Stimulated activated CD4-positive, alpha-beta T cell treated with anti-CD3 and anti-CD28 coated beads, Interleukin-4, amount 100 ng/mL, for 1 hour (primary cell): ENCODE measurements at places on chromosomes 6 and 20.

DNA sequence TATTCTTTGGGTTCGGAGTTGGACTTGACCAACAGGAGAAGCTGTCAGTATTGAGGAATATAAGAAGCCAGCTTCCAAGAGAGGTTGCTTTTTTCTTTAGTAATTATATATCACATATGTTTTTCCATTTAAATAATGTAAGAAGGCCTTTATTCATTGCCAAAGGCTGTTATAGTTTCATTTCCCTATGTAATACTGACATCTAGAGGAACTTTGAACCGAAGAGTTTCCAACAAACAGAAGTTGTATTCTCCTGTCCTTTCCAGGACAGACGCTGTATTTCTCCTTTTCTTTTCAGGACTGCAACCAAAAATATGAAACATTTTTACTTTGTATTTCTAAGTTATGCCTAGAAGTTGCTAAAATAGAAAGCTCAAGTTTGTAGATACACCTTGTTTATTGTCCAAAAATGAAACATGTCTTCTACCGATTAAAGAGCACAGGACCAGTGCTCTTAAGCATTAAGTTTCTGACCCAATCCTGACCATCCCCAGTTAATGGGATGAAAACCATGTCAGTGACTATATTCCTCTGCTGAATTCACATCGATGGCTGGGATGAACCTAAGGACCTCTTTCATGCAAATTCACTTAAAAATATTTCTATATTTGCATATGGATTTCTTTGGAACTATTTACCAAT is 55.1 kb downstream of the MYLK4 start:
- no peak for DNase-seq

DNA sequence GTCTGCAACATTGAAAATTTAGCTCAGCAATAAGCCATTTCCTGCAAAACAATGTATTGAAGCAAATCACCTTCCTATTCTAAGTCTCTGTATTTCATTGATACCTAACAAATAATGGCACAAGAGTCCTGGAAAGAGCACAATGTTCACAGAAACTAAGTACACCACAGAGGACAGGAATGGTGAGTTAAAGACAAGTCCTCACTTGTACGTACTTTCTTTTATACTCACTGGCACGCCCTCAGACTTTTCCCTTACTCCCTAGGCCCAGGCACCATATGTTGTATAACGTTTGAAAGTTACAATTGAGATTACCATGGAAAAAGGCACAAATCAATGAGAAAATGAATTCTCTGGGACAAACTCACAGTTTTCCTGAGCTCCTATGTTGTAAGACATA is 683.0 kb upstream of the MANEA start:
- DNase-seq: no peak

DNA sequence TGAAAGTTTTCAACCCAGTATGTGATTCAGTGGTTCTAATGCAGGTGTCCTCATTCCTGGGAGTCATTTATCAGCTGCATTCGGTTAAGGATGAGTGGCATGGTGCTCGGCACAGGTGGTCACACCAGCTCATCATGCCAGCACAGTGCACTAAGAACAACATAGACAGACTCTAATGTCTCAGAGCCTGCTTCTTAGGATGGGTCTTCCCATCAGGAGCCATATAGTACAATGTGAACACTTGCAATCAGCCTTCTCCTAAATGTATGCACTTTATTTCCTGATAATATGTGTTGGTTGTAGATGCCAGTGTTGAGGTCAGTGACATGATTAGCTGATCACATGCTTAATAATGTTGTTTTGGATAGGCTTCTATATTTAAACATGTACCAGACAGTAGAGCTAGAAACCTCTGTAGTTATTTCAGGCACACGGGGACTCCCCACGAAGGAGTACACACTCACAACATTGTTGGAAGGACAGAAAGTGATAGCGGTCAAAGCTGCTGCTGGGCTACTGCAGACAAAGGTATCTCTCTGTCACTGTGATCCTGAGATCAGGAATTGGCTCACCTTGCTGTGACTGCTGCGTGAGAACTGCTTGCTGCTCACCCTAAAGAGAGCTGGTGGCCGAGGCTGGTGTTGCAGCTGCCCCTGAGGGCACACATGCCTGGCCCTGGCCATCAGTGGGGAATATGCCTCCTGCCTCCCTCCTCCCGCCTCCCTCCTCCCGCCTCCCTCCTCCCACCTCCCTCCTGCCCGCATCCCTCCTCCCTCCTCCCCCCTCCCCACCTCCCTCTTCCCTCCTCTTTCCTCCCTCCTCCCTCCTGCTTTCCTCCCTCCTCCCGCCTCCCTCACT is 195.4 kb downstream of the SMOC2 start:
- DNase-seq: no peak

DNA sequence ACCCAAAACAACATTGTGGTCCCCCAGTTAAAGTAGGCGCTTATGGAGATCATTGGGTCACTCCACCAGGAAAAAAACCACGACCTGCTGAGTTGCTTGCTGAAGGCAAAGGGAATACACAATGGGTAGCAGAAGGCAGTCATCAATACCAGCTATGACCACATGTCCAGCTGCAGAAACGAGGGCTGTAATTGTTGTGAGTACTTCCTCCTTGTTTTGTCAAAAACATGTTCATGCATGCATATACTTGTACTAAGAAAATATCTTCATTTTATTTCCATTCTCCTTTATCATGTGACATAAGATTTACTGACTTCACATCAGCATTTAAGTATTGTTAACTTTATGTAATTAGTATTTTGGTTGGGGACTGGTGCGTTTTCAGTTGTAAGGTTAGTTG is 16.9 kb downstream of the SERINC1 start:
- no peak for DNase-seq

- DNase-seq: peak; percentile 48
Measured at GRCh38 chr6:28940294-28940857, 16.6 kb upstream of the TRIM27 start.

GRCh38 chr6:167576828-167577503 is 249.7 kb upstream of the AFDN start:
- no peak for DNase-seq

- DNase-seq: peak; percentile 62
Measured at GRCh38 chr6:106223300-106223930, 102.1 kb downstream of the ATG5 start.

- DNase-seq: peak; percentile 26
Measured at GRCh38 chr20:63025534-63026331, 19.0 kb upstream of the BHLHE23 start.

DNA sequence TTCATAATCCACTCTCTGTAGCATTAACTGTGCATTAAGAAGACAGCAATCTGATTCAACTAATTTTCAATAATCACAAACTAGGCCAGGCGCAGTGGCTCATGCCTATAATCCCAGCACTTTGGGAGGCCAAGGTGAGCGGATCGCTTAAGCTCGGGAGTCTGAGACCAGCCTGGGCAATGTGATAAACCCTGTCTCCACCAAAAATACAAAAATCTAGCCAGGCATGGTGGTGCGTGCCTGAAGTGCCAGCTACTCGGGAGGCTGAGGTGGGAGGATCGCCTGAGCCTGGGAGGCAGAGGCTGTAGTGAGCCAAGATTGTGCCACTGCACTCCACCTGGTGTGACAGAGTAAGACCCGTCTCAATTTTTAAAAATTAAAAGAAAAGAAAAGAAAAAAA is 29.5 kb downstream of the SERPINB9 start:
- DNase-seq: no peak

GRCh38 chr6:118377711-118378414 is 170.2 kb upstream of the PLN start:
- no peak for DNase-seq

DNA sequence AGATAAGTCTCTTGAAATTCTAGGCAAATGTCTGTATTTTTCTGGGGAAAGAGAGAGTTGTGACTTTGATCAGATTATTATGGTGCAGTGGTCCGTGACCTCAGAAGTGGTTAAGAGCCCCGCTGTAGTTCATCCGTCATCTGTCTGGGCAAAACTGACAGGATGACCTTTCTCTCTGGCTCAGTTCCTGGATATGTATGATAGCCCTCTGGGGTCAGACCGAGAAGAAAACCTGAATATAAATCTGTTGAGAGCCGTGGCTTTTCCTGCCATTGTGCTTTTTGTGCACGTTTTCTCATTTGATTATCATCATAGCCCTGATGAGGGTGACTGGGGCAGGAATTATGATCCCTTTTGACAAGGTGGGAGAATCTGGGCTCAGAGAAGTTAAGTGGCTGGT is 26.5 kb downstream of the GHRH start:
- no peak for DNase-seq

- peak; percentile 90 for DNase-seq
Measured at GRCh38 chr20:50186151-50186885, 4.3 kb upstream of the CEBPB start.

DNA sequence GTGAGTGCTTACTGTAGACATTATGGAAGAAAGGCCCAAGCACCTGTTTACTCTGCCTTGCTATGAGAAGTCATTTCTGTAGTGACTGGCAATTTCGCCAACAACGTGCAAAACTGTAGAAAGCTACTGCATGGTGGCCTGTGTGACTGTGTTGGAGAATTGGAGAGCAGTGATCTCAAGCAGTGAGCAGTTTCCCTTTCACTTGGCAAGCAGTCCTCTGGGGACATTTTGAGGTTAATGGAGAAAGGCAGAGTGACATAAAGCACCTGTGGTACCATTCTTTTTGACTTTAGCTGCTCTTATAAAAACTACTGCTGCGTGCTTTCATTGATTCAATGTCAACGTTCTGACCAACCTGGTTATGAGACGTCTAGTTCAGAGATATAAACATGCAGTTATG is 382.6 kb upstream of the JAG1 start:
- DNase-seq: no peak

DNA sequence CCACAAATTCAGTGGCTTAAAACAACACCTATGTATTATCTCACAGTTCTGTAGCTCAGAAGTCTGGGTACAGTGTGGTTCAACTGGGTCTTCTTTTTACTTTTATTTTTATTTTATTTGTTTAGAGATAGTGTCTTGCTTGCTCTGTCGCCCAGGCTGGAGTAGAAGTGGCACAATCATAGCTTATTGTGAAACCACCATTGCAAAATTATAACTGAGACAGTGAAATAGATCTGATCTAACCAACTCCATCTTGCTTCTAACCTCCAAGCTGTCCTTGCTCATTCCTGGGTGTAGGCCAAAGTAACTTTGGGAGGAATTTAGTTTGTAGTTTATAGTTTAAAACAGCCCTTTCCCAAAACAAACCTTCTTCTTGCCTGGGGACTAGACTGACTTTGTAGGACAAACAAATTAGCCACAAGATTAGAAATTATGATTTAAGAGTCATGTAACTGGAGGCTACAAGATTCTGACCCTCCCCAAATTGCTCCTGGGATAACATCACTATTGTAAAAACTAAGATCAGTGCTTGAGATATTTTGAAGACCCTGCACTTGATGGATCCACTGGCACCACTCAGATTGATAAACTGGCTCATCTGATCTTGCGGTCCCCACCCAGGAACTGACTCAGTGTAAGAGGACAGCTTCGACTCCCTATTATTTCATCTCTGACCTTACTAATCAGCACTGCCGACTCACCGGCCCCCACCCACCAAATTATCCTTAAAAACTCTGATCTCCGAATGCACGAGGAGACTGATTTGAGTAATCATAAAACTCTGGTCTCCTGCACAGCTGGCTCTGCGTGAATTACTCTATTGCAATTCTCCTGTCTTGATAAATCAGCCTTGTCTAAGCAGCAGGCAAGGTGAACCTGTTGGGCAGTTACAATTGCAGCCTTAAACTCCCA is 193.4 kb upstream of the CDYL start:
- no peak for DNase-seq
